8988T (cell line): ENCODE measurements at places on chromosomes 12 and 14.
A peak's percentile ranks its signal among the peaks of the same experiment; 100 is the strongest.

DNA sequence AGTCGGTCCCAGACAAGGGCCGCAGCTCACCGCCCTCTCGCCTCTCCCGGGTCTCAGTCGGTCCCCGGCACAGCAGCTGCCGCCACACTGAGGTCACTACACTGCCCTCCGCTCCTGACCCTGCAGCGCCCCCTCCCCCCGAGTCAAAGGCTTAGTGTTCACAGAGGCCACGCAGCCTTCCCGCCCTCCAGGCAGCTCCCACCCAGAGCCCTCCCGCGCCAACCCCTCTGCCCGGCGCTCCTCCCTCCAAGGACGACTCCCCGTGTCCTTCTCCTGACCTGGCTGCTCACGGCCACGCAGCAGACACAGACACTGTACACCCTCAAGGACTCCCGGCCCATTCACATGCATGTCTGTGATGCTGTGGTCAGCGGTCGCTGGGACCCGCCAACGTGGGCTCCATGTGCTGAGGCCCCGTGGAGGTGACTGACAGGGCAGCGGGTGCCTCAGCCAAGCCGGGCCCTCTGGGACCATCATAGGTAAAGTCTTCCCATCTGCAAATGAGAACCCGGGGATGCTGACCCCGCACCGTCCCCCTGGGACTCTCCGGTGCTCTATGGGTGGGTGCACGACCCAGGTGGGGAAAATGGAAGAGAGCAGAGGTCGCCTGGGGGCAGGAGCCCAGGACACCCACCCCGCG, 16.3 kb upstream of the GALNT9 start:
- DNase-seq, result no peak

GRCh38 chr14:33657476-33657875, 293.4 kb downstream of the EGLN3 start:
- no peak for DNase-seq

- peak; percentile 99 for DNase-seq
These were observed 34.0 kb downstream of the FIGNL2 start for GRCh38 chr12:51814311-51815088.

DNA sequence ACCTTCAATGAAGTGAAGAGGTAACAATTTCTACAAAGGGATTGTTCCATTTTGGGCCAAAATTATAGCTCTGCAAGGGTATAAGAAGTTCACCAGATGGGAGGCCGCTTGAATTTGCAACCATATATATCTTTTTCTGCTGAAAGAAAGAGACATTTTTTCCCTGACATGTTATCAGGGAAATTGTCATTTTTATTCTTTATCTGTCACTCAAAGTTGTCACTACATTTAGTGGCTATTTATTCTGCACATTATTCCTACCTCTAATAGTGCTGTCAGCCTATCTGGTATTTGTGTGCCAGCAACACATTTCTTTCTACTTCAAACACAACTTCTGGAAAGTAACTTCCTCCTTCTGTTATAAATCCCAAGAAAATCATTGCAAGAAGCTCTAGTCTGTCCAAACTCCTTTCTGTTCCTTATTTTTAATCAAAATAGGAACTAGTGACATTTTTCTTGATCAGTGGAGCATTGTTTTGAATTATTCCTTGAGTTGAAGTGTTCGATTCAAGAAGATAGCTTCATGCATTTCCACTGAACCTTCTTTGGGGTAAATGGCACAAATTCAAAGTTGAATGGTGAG, 137.9 kb upstream of the ATP2B1 start:
- no peak for DNase-seq

- DNase-seq, result no peak
These were observed 4.5 kb upstream of the LTBP2 start for GRCh38 chr14:74616507-74616906.

GRCh38 chr12:46499901-46500300, 127.3 kb upstream of the SLC38A2 start:
- no peak for DNase-seq

- DNase-seq, result no peak
These were observed 585.5 kb upstream of the ATXN7L3B start for GRCh38 chr12:73951956-73952703.

DNA sequence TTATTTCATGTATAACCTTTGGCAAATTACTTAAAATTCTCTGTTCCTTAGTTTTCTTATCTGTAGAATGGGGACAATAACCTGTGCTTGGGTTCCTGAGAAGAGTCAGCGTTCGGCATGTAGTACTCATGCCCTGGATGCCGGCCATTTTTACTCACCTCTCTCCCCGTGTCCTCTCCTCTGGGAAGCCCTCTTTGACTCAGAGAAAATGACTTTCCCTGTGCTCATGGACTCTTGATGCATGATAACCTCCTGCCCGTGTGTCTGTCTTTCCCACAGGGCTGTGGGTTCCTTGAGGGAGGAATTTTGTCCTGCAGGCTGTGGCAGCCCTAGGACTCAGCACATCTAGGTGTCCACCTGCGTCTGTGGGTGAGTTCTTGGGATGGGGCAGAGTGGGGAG, 5.8 kb upstream of the C1RL start:
- DNase-seq, result no peak

- no peak for DNase-seq
These were observed 1.6 kb downstream of the AMN1 start for GRCh38 chr12:31727192-31727591.

GRCh38 chr12:130825771-130826150, 13.3 kb downstream of the STX2 start:
- no peak for DNase-seq

DNA sequence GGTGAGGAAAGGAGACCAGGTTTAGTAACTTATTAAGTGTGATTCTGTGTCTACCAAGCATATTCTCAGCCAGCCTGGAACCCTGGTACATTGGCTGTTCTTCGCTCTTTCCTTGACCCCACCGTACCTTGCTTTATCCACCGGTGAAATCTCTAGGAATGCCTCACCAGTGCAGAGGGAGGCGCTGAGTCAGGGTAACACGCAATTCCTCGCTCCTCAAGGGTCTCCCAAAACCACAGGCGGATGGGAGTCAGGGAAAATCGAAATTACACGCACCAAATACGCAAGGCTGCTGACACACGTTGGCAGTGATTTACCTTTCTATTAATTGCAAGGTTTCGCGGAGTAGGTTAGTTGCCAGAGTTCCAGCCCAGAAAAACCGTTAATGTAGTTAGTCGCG, 845 bp downstream of the L3HYPDH start:
- DNase-seq, result no peak

DNA sequence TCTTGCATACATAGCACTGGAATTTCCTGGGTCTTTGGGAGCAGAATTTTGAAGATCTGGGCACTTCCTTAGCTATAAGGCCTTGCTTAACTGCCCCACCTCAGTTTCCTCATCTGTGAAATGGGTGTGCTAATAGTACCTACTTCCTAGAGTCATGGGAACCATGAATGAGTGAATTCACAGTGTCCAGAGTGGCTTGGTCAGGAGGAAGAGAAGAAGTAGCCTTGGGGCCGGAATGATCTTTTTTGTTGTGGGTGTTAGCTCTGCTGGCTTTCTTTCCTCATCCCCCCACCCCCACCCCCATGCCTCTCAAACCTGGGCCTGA, 2.4 kb downstream of the SH2B3 start:
- DNase-seq, result no peak

DNA sequence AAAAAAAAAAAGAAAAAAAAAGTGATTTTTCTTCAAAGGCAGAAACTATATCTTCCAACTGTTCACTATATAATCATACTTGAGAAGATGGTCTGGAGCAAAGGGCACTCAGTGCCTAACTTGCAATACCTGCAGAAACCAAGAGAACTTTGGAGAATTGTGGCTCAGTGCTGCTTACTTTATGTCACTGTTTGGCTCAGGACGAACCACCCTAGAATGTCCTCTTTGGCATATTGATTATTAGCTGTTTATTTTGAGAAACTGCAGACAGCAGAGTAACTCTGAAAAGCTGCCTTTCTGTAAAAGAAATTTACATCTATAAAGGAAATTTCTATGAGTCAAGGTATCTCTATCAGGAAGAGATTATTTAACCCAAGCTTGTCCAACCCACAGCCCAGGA, 100.2 kb downstream of the BBS10 start:
- DNase-seq, result no peak

DNA sequence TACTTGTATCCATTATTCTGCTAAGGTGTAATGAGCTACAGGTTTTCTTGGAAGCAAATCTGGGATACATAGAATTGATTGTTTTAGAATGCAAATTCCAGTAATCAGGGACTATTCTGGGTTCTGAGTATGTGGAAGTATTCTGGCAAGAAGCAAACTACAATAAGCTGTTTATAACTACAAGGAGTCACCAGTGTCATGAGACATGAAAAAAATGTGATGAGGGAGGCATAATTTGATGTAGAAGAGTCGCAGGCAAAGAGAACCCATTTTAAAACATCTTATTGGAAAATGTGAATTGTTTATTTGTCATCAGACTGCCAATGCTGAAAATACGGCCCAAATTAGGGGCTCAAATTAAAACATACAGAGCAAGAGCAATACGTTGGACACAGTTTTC, 321.8 kb upstream of the E2F7 start:
- no peak for DNase-seq

DNA sequence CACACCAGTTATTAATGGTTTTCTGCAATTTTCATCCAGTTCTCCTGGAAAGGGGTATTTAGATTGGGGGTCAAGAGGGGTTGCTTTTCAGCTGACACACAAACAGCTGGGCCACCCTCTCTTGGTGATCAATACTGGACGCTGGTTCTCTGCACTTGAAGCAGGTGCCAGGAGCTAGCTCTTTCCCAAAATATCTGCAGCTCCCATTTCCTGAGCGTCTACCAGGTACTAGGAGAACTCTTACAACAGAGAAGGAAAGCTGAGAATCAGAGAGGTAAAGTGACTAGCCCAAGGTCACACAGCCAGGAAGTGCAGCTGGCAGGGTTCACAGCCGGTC, 1.2 kb downstream of the TESC start:
- DNase-seq, result no peak

GRCh38 chr12:114673169-114673833, 10.7 kb downstream of the TBX3 start:
- no peak for DNase-seq

GRCh38 chr14:60003991-60004390, 84.0 kb downstream of the LRRC9 start:
- DNase-seq, result no peak

GRCh38 chr12:16389594-16389993, 42.1 kb downstream of the MGST1 start:
- DNase-seq, result no peak

DNA sequence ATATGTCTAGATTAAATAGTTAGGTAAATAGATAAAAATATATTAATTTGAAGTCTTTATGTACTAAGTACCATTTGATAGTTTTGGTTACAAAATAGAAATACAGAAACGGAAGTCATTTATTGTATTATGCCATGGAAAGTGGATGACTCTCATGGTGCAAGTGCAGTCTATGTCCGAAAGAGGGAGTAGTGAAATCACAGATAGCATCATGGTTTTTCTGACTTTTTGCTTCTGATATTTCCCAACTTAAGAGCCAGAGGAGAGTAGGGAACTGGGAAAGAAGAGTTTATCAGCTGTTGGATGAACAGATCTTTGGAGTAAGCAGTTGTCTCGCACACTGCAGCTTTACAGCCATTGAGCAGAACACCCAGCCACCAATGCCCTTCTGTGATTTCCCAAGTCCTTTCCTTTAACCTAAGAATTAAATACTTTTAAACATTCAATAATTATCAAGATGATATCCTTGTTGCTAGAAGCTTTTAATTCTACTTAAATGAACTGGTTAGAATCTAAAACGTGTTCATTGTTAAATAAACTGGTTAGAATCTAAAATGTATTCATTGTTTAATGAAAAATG, 18.4 kb upstream of the SRGAP1 start:
- peak; percentile 23 for DNase-seq

GRCh38 chr14:57846596-57846995, 19.3 kb downstream of the SLC35F4 start:
- DNase-seq, result no peak

GRCh38 chr12:96906498-96906848, 584 bp upstream of the NEDD1 start:
- DNase-seq, result peak; percentile 13

GRCh38 chr14:105937253-105938054, 411.1 kb downstream of the TMEM121 start:
- no peak for DNase-seq

GRCh38 chr14:33515899-33516298, 435.0 kb downstream of the EGLN3 start:
- no peak for DNase-seq

GRCh38 chr14:77224212-77224611, 42.6 kb downstream of the TMEM63C start:
- DNase-seq, result no peak

- DNase-seq, result peak; percentile 26
These were observed 35.6 kb downstream of the RPS29 start for GRCh38 chr14:49550286-49551184.

DNA sequence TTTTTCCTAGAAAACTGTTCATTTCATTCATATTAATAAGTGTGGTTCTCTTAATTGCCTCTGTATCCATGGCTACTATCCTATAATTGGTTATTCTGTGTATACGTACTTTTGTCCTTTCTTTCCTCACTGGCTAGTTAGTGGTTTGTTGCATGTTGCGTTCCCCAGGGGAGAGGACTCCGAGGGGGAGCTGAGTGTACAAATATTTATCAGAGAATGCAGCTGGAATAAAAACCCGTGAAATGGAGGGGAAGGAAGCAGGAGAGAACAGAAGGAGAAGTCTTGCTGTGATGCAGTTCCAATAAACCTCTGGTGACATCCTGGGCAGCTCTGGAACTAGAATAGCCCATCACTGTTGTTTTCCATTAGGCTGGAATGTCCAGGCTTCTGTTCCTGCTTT, 117.1 kb upstream of the RGS6 start:
- no peak for DNase-seq

GRCh38 chr12:117333331-117333881, 28.0 kb downstream of the NOS1 start:
- no peak for DNase-seq

DNA sequence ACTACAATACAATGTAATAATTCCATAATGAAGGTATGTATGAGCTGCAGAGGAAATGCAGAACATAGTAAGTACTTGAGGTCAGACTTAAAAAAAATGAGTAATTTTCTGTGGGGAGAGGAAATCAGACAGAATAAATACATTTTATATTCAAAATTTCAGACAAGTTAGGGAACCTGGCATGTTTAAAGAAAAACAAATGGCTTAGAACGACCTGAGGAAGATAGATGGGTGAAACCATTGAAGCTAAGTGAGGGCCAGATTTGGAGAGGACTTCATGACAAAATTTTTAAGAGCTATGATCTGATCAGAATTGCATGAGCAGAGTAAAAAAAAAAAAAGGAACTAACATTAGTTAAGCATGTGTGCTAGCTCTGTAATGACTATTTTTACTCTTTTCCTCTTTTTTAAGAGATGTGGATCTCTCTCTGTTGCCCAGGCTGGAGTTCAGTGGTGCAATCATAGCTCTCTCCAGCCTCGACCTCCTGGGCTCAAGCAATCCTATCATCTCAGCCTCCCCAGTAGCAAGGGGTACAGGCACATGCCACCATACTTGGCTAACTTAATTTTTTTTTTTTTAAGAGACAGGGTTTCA, 157.6 kb upstream of the PDE3A start:
- no peak for DNase-seq

DNA sequence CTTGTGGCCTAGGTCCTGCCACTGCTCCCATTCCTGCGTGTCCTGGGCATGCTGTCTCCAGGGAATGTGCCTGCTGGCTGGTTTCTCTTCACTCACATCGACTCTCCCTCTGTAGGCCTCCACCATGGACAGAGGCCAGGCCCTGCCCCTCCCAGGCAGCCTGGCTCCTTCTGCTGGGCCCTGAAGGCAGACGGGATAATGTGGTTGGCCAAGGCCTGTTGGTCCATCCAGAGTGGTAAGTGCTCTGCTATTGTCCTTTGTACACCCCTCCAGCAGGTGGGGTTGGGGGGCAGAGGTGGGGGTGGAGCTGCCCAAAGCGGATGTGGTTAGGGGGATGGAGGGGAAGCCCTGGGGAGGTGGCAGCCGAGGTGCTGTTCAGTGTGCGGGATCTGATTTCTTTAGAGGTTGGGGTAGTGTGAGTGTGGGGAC, 9.5 kb upstream of the NR4A1 start:
- DNase-seq, result no peak
